HS-27A (cell line): ENCODE measurements at places on chromosomes 7 and 10.

GRCh38 chr10:122561212-122561611 is 658 bp downstream of the DMBT1 start:
- no peak for DNase-seq

DNA sequence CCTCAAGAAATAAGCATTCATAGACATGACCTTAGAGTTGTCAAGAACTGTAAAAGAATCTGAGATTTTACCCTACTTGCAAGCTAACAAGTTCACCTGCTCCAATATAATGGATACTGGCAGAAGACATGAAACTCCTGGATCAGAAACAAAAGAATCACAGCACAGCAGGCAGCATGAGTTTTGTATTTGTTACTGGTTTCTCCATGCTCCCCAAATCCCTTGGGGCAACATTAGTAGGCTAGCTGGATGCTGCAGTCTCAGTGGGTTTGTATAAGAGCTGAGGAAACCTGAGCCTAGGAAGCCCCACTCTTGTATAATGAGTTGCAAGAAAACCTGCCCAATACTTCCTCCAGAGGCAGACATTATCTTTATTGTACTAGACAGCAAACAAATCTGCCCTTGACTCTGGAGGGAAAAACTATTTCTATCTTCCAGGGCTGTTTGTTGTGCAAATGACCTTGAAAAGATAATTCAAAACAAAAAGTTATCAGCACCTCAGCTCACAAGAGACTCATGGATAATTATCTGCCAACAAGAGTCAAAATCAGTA is 64.8 kb downstream of the ABLIM1 start:
- no peak for DNase-seq

DNA sequence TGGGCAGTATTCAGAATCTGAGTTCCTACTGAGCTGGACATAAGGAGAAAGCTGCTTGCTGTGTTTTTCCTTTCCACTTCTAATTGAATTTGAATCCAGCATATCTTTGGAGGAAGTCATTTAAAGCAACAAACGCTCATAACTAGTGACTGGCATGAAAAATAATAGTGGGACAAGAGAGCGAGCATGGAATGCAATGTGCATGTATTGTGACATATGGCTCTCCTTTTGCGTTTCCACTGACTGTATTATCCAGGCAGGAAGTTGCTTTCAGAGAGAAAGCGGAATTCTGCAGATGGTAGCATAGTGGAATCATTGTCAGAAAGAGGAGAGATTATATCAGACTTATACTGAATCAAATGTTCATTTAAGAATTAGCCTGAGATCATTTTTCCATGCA is 368.6 kb downstream of the REEP3 start:
- no peak for DNase-seq

- no peak for DNase-seq
Measured at GRCh38 chr7:69182596-69183467, 415.4 kb upstream of the AUTS2 start.

DNA sequence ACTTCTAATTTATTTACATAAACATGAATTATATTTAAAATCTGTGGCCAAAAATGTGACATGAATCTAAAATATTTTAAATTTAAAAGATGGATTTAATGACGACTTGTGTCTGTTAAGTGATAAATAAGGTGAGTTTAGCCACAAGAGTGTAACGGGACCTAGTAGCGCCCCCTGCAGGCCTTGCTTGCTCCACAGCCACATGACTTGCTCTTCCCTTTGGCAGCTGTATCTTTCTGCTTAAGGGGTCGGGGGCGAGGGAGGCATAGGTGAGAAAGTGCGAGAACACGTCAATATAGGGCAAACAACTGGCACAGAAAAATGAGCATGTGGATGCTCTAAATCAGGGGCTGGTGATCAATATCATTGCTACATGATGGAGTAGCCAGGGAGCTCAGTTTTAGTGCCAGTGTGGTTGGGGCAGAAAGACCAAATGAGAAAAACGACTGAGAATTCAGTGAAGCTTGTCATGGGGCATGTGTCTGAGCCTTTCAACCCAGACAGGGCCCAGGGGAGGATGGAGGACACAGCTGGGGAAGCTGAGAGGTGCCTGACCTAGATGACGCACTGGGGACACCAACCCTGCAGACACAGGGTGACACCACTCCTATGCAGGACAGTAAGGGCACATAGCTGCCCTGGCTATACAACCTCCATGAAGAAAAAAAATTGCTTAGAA is 49.8 kb downstream of the PAXIP1 start:
- no peak for DNase-seq
